Umbilical cord (tissue), 2 donors: ENCODE measurements at places on chromosomes 6 and 20.

DNA sequence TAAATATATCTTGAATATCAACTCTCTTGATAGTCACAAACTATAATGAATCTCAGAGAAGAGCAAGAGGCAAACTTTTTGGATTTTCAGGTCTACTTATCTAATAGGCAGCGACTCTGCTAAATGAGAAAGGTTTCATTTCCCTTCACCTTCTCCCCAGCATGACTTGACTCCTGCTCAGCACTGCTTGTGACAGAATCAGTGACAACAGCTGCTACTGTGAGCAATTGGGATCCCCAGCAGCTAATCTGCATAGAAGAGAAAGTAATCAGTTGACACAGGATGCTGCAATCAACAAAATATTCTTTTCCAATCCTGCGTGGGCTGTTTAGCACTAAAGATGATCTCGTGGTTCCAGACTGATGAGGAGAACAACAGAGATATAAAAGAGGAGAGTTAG, 205.5 kb downstream of the MMUT start:
- DNase-seq, result no peak

GRCh38 chr6:125480571-125480970, 178.8 kb upstream of the HDDC2 start:
- peak; percentile 17 for DNase-seq

DNA sequence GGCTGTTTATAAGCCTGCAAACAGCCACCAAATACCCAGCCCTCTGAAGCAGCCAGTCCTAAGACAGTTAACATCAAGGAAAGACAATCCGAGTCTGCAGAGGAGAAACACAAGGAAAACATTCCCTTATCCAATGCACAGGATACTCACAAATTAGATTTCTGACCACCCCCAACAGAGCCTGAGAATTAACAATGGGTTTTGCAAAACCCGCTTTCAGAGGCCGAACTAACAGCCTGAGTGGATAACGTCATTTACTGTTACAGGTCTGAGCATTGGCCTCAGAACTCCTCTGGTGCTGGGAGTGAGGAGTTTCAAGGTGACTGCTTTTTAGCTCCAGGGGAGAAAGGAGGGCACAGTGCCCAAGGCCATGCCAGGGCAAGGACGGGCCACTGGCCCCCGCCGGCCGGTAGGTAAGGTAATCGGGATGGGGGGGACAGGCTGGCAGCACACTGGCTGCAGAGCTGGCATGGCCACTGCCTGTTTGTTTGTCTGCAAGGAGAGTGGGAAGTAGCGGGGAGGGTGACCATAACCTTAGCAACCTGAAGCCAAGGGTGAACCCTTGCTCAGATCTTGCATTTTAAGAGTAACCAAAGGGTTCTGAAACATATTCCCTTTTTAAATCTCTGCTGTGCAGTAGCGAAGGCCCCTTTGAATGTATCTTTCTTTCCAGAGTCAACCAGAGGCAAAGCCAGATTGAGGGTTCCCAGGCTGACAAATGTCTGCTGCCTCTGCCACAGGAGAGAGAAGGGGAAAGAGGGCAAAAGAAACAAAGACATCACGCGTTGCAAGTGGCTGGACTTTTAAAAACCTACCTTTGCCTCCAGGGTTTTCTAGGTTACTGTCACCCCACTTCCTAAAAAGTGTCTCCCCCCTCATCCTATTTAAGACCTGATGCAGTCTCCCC, 3.9 kb downstream of the ZMYND8 start:
- DNase-seq, result no peak

- DNase-seq, result peak; percentile 93
Measured at GRCh38 chr6:116406678-116407345, 36.1 kb downstream of the DSE start.

GRCh38 chr20:32052778-32053362, 828 bp downstream of the HCK start:
- no peak for DNase-seq

- DNase-seq, result no peak
Measured at GRCh38 chr6:513058-513457, 121.5 kb downstream of the IRF4 start.

DNA sequence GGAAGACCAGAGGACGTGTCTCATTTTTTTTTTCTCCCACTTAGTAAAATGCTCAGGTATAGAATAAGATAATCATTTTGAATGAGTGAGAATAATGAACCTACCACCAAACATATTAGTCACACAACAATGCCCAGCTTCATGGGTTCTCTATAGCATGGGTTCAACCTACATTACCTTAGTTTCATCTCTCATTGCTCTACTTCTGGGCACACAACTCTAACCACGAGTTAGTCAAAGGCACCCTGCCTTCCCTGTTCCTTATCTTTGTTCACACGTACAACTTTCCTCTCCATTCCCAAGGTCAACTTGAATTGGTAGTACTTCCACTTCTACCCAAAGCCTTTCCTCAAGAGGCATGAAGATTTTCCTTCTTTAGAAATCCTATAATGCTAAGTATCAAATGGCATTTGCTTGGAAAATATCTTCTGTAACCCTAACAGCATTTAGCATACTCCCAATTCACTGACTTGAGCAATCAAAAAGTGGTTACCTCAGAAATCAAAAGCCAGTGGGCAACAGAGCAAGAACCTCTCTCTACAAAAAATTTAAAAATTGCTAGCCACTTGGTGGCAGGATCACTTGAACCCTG, 20.9 kb downstream of the DEK start:
- DNase-seq, result no peak

DNA sequence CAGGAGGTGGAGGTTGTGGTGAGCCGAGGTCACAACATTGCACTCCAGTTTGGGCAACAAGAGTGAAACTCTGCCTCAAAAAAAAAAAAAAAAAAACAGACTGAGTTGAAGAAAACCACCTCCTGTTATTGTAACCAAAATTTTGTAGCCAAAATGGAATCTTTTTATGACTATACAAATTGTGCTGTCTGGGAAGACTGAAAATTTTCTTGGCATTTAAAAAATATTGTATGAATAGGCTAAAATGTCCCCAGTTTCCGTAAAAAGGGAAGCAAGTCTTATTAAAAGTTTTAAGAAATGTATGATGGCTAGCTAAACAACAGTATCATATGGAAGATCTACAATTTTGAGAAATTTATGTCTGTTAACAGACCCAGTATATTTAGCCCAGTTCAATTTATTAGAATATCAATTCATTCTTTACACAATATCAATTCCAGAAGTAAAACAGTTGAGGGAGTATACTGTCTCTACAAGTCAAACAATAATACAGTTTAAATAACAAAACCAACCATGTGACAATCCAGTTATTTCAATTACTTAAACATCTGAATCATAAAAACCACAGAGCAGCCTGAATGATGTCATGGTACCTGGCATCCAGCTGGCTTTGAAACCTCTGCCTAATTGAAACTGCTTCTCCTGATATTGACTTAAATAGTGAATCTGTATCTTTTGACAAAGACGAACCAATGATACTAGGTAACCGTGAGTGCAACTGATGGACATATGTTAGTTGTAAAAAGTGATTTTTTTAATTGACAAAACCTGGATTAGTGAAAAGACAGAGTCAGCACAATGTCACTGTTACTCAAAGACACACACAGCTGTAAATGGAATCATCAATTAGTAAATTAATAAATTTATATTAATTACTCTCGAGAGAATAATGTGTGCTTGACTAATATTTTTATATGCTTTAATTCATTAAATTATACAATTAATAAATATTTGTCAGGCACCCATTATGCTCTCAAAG, 166.6 kb upstream of the MARCKS start:
- DNase-seq, result no peak

- DNase-seq, result no peak
Measured at GRCh38 chr6:53922539-53922981, 127.8 kb downstream of the LRRC1 start.

GRCh38 chr20:11274141-11274594, 600.4 kb upstream of the JAG1 start:
- peak; percentile 88 for DNase-seq

DNA sequence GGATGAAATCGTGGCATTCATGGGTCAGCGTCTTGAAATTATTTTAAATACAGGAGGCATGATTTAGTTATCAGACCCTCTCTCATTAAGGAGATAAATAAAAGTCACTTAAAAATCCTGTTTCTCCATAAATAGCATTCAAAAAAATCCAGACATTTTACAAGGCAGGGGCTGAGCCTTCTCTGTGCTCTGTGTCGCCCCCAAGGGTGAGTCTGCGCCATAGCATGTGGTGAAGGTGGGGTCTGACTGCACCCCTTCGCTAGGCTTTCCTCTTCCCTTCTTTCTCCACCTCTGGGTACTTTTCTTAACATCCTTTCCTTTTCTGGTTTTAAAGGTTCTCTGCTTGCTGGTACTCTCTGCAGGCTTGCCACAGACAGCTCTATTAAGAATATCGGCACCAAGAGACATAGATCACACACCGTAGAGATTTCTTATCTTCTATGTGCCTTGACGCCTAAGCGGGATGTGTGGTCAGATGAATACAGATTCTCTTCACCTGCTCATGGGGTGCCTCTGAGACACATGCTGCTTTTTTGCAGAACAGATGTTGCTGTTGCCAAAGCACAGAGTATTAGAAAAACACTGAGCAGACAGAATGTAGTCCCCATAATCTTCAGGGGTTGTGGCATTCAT, 20.1 kb upstream of the FAM209A start:
- no peak for DNase-seq

DNA sequence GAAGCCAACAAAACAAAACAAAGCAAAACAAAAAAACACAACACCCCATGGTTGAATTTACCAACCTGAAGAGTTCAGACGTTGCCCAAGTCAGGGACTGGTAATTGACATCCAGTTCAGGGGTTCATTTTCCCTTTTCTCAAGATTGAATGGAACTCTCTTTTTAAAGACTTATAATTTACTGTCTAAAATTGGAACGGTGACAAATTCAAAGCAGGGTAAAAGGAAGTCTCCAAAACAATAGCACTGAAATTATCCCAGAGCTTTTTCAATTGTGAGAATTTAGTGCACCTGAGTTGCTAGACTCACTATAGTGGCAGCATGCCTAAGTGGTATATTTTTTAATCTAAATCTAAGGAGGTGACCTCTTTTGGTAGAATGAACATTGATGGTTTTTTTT, 90.9 kb upstream of the PREP start:
- no peak for DNase-seq

GRCh38 chr6:105459864-105460263, 57.0 kb upstream of the PREP start:
- no peak for DNase-seq

GRCh38 chr20:17381724-17382123, 149.5 kb downstream of the BFSP1 start:
- DNase-seq, result no peak

GRCh38 chr6:2677080-2677593, 73.6 kb downstream of the MYLK4 start:
- no peak for DNase-seq

GRCh38 chr6:168457653-168457934, 16.6 kb downstream of the SMOC2 start:
- no peak for DNase-seq

DNA sequence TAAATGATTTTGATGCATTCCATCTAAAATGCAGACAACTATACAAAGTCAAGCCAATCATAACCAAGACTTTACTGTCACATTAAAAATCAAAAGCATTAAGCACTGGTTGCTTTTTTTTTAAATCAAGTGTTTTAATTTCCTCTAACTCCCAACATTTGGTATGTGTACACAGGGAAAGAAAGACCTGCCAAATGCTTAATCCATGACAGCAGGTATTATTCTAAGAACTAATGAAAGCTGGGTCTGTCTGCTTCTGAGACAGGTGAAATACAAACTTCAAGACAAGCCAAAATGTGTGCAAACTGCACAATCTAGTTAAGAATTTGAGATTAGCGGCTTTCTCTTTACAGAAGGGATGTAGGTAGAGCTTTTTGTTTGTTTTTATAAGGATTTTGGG, 126.1 kb downstream of the GMDS start:
- DNase-seq, result no peak
